Stimulated activated CD8-positive, alpha-beta memory T cell treated with anti-CD3 and anti-CD28 coated beads, Interleukin-2, amount 100 ng/mL, for 48 hours (primary cell): ENCODE measurements at places on chromosomes 1 and 21.

DNA sequence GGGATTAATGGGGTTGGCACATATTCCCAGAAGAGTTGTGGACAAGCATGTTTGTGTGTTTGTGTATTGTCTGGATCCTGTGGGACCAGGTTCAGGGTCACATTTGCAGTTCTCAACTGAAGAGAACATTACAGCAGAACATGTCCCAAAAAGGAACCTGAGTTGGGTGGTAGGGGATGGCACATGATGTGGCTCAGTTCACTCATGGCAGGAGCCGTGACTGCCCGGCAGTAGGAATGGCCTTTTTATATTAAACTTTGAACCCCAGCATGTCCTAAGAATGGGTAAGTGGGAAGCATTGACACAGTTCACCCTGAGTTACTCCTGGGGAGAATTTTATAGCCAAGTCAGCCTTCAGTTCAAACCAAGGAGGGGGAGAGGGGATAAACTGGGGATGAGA, 41.3 kb downstream of the CXADR start:
- DNase-seq, result no peak

DNA sequence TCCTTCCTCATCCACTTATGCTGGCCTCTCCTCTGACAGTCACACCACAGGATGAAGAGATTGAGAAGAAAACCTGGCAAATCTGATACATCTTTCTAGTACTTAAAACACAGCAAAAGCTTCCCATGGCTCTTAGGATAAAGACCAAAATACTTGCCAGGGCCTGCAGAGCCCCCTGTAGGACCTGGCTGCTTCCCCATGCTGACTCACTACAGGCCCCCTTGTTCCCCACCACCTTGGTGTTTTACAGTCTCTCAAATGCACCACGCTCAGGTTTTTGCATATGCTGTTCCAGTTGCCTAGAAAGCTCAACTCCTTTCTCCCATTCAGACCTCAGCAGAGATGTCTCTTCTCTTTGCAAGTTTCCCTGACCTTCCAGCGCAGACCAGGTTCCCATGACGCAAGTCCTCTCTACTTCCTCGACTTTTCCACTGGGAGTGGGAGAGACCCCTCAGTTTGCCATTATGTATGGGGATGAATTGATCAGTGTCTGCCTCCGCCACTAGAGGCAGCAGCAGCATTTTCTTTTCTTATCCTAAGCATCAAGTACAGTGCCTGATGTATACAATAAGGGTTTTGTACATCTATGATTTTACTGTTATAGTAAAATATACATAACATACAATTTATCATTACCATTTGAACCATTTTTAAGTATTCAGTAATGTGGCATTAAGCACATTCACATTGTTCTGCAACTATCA, 113.8 kb upstream of the C8B start:
- no peak for DNase-seq

DNA sequence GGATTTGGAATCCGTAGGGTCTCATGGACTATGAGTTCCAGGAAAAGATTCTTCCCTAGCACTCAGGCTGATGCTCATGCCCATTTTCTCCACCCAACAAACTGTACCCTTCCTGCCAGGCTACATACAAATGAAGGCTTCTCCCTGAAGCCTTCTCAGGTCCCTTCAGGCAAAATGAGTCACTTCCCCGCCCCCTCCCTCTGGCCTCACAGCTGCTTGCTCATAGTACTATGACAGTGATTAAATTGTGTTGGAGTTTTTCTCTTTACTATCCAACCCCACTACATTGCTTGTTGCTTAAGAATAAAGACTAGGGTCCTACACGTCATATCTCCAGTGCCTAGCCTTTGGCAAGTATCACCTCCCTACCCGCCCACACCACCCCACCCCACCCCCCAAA, 207.6 kb upstream of the NFIA start:
- DNase-seq, result peak; percentile 13

DNA sequence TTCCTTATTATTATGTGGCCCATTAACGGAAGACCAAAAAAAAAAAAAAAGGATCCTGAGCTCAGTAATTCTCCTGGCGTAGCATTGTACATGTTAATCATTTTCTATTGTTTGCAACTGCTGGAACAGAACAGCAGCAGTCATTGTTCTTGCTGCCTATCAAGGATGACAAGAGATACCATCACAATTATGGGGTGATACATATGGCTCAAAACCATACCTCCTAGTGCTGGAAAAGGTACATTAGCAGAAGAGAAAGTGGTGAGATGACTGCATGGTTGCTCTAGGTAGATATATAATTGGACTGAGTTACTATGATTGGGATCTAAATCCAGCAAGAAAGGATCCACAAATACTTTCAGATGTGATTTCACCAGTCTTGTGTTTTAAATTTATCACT, 13.3 kb upstream of the TLR5 start:
- no peak for DNase-seq

- no peak for DNase-seq
These were observed 92.0 kb upstream of the SIM2 start for GRCh38 chr21:36606983-36607325.

- peak; percentile 38 for DNase-seq
These were observed 23.1 kb upstream of the ERI3 start for GRCh38 chr1:44377925-44378784.
